ENCODE measurements at places on chromosomes 12 and 14.

- DNase-seq: no peak
These were observed 7.9 kb downstream of the PPFIBP1 start for GRCh38 chr12:27531896-27532295.

GRCh38 chr12:15962760-15963159 lies 51.6 kb downstream of the DERA start:
- DNase-seq: no peak

- DNase-seq: no peak
These were observed 34.1 kb upstream of the FAM181A start for GRCh38 chr14:93892923-93893558.

DNA sequence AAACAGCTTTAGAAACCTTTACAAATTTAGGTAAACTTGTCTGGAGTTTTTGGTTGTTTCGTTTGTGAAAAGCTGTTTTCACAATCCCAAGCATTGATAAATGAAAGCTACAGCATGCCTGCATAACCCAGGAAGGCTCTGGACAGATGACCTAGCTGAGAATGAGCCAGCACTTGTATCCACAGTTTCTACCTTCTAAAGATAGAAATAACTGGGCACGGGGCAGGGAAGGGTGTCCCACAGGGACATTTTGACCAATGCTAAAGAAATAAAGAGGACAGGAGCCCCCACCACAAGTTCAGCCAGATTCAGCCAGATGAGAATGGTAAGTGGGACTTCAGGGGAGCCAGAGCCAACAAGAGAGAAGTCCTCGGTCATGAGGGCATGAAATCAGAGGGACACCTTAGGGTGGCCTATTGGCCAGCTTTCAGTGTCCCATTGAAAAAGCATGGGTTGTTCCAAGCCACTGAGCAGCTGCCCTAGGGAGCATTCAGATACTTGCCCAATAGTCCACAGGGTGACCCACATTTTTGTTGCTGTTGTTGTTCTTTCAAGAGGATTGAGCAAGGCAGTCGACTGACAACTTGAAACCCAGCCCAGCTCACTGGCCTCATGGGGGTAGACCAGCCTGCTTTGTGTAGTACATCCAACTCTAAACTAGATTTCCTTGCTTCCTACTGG lies 140.3 kb upstream of the NUDT4 start:
- DNase-seq: no peak

DNA sequence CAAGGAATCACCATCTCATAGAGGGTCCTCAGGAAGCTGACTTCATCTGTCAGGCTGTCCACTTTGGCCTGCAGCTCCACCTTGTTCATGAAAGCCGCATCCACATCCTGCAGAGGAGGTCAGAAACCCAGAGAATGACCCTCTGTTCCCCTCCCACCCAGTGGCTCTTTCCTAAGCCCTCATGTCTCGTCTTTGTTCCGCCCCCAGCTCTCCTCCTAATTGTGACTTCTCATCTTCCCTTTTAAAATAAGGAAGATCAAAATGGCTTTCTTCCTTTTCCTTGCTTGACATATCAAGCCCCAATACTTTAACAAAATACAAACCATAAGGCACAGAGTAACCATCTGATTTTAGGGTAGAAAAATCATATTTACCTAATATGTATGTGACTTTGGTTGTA lies 4.4 kb downstream of the KRT76 start:
- no peak for DNase-seq

DNA sequence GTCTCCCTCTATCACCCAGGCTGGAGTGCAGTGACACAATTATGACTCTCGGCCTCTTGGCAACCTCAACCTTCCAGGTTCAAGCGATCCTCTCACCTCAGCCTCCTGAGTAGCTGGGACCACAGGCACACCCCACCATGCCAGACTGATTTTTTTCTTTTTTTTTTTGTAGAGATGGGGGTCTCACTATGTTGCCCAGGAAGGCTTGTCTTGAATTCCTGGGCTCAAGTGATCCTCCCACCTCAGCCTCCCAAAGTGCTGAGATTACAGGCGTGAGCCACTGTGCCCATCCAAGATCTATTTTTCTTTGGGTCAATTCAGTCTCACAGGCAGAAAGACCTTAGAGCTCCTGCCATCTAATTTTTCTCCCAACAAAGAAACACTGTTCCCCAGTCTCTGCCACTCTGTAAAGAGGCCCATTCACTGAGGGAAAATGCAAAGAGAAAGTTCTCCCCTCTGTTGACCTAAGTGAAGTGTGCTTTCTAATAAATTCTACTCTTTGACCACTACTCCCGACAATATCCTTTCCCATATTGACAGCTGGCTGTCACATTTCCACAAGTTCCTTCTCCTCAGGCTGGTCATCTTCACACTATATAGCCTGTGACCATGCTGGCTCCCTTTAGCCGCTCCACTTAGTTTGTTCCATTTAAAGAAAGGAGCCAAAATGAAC lies 23.3 kb downstream of the TMED8 start:
- no peak for DNase-seq
